ENCODE measurements at places on chromosomes 6 and 20.

DNA sequence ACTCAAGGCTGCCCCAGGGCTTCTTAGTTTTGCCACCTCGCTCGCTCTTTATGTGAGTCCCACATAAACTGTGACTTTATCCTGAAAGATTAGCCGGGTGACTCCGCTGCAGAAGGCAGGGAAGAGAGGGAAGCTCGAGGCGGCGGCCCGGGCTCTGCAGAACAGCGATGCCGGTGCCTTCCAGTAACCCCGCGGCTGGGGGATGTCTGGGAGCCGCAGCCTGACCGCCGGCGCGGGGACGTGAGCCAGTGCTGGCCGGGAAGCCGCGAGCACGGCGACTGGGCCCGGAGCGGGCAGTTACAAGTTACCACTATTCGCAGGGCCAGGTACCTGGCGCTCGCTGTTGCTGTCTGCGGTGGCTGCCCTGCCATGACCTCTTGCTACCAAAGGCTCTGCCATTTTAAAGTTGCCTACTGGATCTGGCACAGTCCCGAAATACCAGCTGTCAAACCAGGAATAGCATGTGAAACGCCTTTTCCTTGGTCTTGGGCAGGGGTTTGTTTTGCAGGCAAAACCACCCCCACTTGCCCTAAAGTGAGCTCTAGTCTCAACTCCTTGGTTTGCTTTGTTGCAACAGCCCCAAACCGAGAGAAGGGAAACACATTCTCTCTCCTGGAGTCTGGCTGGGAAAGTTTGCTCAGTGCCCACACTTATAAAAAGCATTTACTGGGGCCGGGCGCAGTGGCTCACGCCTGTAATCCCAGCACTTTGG is 124.0 kb upstream of the SLC2A12 start:
- no peak for DNase-seq

- DNase-seq = no peak
Measured at GRCh38 chr6:104431096-104431495, 428.6 kb downstream of the HACE1 start.

DNA sequence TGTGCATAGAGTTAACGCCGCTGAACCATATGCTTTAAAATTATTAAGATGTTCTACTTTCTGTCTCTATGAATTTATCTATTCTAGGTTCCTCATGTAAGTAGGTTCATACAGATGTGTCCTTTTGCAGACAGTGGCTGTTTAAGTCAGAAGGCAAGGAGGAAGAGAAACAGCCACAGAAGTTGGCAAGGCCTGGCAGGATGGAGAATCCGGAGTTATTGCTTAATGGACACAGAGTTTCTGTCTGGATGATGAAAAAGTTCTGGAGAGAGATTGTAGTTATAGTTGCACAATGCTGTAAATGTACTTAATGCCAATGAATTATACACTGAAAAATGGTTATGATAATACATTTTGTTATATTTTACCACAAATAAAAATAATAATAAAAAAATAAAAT is 283.6 kb upstream of the CNR1 start:
- DNase-seq = no peak

DNA sequence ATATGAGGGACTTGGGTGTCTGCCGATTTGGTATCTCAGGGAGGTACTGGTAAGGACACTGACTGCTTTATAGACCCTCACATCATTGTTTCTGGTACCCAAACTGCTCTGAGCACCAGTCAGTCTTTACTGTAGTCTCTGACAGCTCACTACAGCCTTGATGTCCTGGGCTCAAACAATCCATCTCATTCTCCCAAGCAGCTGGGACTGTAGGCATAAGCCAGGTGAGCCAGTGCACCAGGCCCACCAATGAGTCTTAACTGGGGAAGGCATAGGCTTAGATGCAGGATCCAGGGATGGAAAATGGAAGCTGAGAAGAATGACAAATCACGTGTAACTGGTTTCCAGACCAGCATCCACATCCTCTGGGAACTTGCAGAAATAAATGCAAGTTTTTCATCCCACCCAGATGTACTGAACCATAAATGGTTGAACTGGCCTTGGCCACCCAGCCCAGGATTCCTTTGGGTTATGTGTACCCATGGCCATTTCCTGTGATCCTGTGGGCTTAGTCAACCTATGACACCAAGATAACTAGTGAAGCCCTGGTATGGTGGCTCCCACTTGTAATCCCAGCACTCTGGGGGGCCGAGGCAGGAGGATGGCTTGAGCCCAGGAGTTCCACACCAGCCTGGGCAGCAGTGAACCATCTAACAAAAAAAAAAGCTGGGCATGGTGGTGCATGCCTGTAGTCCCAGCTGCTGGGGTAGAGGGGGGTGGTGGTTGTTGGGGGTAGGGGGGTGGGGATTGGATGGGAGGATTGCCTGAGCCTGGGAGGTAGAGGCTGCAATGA is 5.8 kb downstream of the TUBB start:
- DNase-seq = no peak

Data from stimulated activated CD4-positive, alpha-beta T cell treated with anti-CD3 and anti-CD28 coated beads, Interleukin-1b, Interleukin-23, amount 100 ng/mL, for 1 hour (primary cell).